ENCODE measurements at places on chromosomes 4 and X.

DNA sequence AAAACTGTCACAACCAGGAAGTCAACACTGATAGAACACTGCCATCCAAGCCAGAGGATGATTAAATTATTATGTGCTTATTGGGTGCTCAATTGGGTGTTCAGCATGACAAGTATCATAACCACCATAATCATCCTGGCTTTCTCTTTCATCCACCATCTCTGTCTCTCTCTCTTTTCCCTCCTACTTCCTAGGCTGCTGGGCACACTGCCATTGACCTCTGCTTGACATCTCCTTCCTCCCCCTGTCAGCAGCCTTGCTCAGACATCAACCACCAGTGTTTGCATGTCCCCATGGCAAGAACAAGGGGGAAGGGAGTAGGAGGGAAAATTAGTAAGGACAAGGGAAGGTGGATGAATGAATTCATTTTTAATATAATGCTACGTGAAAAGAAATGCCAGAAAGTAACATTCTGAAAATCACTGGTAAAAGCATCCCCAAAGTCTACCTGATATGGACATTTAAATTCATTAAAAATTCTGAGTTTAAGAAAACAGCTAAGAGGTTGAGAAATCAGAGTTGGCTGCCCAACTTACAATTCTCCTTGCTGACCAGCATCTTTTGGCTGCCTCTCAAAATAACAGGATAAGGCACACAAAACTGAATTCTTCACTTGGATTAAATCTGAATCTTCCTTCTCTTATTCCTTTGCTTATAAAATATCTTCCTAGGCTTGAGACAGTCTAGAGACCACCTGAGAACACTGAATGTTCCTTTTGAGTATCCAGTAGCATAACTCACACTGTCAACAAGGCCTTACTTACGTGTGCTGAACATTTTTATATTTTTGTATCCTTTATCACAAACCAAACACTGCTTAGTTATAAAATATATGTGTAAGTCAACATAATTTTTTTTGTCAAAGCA lies 48.5 kb downstream of the SNCA start:
- no peak for DNase-seq

DNA sequence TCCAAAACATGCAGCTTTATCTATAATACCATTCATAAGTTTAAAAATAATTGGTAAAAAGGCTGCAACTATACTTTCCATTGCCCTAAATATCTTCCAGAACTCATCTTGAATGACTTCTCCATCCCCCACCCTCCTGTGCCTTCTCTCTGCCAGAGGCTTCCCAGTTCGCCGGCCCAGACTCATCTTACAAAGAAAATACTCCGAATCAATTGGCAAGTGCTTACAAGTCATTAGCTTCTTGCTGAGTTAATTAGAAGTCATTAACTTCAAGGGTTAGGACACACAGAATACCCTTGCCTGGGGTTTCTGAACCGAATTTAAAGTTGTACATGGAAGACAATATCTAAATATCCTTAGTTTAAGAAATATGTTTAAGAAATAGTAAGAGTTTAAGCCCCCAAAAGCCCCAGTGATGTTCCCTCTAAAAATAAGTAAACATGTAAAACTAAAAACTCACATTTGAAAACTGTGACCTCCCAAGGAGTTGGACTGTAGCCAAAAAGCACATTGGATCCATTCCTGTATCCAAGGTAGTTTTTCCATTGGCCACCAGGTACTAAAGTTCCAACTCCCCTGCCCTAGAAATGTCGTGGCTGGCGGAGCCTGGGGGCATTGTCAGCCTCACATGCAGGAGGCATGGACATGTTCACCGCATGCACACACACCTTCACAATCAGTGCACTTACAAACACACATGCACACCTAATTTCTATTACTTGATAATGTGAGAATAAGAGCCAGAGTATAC lies 535.2 kb upstream of the FAT1 start:
- DNase-seq, result no peak

GRCh38 chrX:8037593-8038348 lies 110.6 kb upstream of the PNPLA4 start:
- no peak for DNase-seq

- no peak for DNase-seq
These were observed 17.2 kb upstream of the TMPRSS11A start for GRCh38 chr4:67980512-67980911.

DNA sequence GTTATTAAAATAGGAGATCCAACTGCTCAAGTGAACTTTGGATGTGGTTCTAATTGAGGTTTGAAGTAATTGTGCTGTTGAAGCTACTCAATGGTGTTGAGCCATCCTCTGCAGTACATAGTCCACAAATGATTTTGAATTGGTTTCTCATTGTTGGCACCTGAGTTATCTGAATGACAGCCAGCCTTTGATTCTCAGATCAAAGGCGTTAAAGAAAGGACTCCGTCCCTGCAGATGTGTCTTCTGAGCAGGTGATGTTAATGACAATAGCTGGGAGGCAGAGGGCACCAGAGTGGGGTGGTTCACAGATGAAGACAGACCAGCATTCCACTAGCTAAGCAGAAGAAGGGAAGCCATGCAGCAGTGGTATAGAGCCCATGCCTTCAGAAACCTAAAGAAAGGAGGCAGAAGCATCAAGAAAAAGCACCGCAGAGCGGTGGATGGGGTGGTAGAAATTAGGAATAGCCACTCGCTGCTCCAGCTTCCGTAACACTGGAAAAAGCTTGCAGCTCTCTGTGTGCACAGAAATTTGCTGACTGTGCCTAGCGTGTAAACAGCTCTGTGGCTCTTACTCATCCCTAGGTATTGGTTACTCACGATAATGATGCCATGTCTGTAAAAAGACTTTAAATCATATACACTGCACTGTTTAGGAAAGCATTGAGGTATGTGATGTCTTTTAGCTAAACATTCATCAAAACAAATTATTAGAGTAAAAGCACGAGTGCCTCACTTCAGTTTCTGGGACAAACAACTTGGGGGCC lies 79.2 kb upstream of the CLCN4 start:
- no peak for DNase-seq

DNA sequence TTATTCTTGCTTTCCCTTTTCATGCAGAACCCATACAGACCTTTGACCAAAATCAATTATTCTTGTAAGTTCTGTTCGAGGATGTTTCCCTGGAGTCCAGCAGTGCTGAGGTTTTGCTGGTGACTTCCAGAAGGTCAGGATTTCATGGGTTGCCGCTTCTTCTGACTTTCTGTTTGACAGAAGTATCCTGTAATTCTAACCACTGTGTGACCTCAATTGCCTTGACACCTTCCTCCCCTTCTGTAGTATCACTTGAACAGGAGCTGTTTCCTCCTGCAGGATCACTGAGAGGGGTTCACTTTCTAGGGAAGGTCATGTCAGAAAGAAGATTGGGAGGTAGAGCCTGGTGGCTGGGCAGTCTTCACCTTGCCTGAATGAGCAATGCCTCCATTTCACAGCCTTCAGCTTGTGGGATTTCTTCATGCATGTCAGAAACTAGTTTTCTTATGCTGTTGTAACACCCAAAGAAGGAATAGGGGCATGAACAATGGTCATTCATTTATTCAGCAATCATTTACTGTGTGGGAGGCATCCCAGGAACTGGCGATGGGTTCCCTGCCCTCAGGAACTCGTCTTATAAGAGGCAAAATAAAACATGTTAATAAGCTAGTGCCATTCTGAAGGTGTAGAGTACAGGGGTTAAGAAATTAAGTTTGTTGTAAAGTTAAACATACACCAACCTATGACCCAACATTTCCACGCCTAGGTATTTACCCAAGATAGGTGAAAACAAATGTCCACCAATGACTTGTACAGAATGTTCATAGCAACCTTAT lies 205.9 kb downstream of the SOWAHB start:
- DNase-seq, result no peak

DNA sequence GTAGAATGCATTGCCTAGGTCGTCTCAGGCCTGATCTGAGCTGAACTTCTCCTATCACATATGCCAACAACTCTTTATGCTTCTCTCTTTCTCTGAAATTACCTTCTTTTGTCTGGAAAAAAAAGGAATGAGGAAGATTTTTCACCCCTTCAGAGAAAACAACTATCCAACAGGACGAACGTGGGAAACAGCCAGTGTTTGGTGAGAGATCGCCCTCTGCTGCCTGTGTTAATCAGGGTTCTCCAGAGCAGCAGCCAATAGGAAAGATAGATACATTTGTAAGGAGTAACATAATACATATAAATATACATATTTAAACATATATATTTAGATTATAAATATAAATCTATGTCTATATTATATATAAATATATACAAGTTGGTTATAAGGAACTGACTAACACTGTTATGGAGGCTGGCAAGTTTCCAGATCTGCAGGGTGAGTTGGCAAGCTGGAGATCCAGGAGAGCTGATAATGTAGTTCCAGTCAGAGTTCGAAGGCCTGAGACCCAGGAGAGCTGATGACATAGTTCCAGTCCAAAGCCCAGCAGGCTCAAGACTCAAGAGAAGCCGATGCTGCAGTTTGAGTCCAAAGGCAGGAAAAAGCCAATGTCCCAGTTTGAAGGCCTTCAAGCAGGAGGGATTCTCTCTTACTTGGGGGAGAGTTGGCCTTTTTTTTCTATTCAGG lies 13.3 kb downstream of the CETN2 start:
- DNase-seq, result no peak

DNA sequence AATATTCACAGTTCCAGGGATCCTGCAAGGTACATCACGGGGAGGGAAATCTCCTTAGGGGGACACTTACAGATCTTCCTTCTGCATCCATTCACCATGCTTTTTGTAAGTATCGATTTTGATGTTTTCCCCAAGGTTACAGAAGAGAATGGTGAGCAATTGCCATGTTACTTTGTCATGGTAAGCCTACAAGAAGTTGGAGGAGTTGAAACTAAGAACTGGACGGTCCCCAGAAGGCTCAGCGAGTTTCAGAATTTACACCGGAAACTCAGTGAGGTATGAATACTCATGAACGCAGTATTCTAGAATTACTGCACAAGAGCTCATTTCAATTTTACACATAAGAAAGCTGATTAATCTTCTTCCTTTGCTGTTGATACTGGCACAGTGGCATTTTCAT lies 53.9 kb downstream of the LRP2BP start:
- no peak for DNase-seq

GRCh38 chrX:97685753-97686152 lies 802.0 kb downstream of the RPA4 start:
- DNase-seq, result no peak

GRCh38 chr4:174204164-174204831 lies 79.2 kb downstream of the FBXO8 start:
- DNase-seq, result no peak

DNA sequence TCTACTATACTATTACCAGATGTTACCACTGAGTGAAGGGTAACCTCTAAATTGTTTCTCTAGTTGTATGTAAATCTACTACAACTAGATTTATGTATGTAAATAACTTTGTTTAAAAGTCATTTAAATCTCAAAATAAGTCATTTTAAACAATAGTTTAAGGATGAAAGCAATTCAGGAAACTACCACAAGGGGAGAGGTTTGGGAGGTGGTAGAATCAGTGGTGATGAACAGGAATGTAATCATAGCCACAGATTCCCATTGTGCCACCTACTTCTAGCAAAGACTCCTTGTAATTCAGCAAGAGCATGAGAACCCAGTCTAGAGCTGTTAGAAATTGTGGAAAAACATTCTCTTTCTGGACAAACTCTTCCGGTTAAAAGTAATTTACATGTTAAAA lies 234.6 kb downstream of the SLC7A11 start:
- no peak for DNase-seq

- DNase-seq, result no peak
These were observed 516.8 kb downstream of the CFAP47 start for GRCh38 chrX:36436361-36436760.

GRCh38 chrX:136080766-136081165 lies 66.6 kb upstream of the FHL1 start:
- DNase-seq, result no peak

GRCh38 chr4:11436084-11436483 lies 7.4 kb upstream of the HS3ST1 start:
- no peak for DNase-seq

GRCh38 chr4:6687947-6688878 lies 5.5 kb upstream of the S100P start:
- DNase-seq, result no peak

- no peak for DNase-seq
These were observed 48.6 kb downstream of the LRP2BP start for GRCh38 chr4:185346975-185347601.

DNA sequence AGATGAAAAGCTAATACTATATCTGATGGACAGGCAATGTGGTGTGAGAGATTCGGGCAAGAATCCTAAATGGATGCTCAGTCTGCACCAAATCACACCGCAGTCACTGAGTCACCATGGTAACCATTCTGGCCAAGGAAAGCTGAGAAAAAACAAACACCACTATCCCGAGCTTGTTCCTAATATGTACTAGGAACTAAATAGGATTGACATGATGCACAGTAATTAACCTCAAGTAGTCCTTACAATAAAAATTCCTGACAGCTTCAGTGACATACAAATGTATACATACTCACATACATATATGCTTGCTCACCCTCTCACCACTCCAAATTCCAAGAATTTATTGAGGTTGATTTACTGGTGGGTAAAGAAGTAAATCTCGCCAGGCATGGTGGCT lies 1.1 kb upstream of the RAB40A start:
- no peak for DNase-seq

GRCh38 chrX:122168241-122168640 lies 1015.8 kb upstream of the GRIA3 start:
- no peak for DNase-seq

DNA sequence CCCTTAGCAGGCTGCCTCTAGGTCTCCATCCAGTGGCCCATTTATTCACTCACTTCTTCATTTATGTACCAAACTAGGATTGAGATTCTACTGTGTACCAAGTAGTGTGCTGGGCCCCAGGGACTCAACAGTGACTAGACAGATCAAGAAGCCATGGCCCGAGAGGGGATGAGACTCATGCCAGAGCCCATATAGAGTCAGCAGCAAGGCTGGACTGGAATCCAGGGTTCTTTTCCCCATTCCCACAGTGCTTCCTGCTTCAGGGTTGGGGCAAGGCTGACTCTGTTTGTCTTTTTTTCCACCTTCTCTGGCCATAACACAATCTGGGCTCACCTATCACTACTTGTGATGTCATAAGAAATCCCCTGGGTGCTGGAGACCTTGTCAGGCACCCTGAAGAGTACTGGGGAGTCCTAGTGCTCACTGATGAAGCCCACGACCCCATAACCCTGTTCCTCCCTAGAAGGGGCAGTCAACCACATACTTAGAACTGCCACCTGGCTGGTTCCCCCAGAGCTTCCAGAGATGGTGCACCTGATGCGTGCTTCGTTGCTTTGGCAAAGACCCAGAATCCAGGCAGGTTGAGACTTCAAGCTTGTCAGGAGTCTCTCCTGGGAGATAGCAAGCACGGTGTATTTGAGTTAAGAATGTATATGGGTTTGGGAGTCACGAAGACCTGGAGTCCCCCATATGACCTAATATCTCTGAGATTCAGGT lies 6.2 kb downstream of the RTL5 start:
- no peak for DNase-seq

Data from stimulated activated CD4-positive, alpha-beta T cell treated with anti-CD3 and anti-CD28 coated beads, Interleukin-1b, Interleukin-23, amount 100 ng/mL, for 4 hours (primary cell).